Retina (tissue), 1 donor: ENCODE measurements at places on chromosomes 5 and 9.
A peak's percentile ranks its signal among the peaks of the same experiment; 100 is the strongest.

DNA sequence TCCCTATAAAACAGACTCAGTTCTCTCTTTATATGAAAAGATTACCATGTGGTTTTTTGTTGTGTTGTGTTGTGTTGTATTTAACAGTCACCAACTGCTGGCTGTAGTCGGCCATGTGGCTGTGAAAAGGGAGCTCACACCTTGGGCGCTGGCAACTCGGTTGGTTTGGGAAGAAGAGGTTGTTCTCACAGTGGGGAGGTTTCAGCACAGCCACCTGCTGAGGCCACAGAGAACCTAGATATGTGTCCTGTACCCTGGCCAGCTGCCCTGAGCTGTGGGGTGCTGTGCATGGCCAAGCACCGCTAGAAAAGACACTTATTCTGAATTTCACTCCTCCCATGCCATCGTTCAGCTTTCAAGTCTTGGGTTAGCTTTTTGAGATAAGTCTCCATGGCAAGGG, 58.8 kb downstream of the SYK start:
- no peak for DNase-seq

DNA sequence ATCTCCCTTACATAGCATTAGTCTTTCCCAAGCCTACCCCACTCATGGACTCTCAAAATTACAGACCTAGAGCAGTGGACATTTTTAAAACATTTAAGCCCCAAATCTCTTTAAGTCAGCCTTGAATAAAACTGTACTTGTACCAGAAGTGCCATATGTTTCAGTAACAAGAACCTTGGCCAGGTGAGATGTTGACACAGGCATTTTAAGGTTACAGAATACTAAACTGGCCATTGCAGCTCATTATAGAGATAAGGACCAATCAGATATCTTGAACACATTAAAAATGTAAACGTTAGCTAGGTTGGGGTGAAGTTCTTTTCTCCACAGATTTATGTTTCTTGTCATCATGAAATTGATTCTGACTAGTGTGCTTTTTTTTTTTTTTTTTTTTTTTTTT, 103.8 kb upstream of the MIER3 start:
- DNase-seq: no peak

DNA sequence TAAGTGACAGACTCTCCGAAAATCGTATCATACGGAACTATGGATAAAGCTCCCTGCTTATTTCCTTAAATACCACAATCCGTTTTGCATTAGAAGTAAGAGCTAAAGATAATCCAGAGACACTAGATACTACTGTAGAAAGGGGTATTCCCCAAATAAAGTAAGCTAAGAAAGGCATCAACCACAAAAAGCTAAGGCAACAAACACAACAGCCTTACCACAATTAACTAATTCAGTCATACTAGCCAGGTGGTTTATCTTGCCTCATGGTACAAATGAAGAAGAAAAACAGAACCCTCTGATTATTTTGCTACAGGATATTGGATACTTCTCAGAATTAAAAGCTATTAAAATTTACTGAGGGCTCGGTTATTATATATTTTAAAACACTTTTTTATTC, 14.1 kb downstream of the ERP44 start:
- DNase-seq: no peak

- DNase-seq: peak; percentile 74
Measured at GRCh38 chr5:53480416-53481158, at the start of gene FST. FST (plus strand) TSS chr5:53480629; CDS start chr5:53480792, 163 bp downstream.

- DNase-seq: peak; percentile 43
Measured at GRCh38 chr5:127280491-127281220, 9.9 kb upstream of the MEGF10 start.

GRCh38 chr5:74685979-74686631, 1.1 kb downstream of the HEXB start:
- DNase-seq: peak; percentile 26

GRCh38 chr5:137306903-137307302, 192.2 kb downstream of the SPOCK1 start:
- no peak for DNase-seq

DNA sequence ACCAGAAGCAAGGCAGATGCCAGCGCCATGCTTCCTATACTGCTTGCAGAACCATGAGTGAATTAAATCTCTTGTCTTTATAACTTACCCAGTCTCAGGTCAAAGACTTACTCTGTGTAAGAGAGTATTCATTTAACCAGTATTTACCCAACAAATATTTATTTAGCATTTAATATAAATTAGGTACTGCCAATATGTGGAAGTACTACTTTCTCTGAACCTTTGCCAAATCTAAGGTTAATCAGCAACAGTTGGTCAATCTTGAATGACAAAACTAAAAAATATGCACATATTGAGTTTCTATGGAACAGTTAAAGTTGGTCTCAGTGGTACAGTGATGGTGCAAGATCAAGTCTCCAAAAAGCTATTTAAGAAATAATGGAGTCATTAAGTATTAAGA, 155.9 kb upstream of the CCNG1 start:
- DNase-seq: no peak

GRCh38 chr9:136926154-136926704, 18.3 kb downstream of the FBXW5 start:
- no peak for DNase-seq

DNA sequence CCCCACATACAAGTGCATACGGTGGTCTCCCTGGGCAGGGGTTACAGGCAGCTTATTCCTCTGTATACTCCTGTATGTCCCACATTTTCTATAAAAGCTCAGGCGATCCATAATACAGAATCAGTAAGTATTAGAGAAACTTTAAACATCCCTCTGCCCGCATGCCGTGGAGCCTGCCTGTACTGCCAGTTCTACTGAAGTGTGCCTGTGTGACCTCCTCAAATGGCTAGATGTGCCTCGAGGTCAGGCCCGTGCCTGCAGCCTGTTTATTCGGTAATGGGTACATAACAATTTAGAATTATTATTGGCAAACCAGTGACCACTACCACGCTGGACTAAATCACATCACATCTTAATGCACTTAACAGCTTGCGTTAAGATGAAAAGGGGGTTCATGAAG, 190.8 kb downstream of the FANCC start:
- DNase-seq: no peak

DNA sequence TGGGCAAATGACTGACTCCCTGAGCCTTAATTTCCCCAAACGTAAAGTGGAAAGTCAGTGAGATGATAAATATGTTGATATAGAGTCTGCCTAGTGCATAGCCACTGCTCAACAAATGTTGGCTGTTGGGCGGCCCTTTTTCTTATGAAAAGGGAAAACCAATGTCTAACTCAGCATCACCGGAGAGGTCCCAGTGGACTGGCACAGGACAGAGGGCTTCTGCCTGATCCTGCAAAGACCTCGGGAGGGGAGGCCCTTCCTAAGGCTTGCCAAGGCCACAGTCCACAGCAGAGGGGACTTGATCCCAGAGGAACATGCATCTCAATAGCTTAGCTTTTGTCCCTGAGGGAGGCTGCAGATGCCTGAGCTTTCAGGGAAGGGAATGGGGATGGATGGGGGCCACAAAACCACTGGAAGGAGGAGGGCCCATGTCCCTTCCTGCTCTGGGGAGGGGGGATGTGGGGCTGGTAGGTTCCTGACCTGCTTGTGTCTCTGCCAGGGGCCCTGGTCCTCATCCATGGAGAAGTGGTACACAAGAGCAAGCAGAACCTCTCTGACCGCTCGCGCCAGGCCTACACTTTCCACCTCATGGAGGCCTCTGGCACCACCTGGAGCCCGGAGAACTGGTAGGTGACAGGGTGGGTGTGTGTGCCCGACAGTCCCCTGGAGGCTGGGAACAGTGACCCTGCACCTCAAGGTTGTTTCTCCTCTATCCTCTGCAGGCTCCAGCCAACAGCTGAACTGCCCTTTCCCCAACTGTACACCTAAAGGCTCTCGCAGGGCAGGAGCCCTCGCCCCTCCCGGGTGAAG, 6.3 kb downstream of the DOLK start:
- no peak for DNase-seq

DNA sequence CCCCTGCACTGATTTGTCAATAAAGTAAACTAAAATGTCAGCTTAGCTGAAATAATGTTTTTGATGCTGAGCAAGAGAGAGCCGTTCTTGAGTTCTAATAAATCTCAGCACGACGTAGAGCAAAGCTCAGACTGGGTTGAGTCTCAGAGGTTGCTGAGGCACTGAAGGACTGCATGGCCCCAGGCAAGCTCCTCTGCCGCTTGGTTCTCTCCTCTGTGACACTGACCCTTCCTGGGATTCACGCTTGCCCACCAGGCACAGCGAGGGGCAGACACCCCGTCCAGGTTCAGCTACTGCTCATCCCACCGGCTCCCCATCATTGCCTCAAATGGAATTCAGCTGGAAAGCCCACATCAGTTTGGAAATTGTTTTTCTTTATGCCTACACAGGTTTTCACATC, 129.8 kb downstream of the IRX2 start:
- DNase-seq: no peak

- peak; percentile 32 for DNase-seq
Measured at GRCh38 chr9:131395157-131396098, 1.5 kb downstream of the PRRC2B start.

- no peak for DNase-seq
Measured at GRCh38 chr9:108434502-108434901, 421.3 kb downstream of the ACTL7B start.

DNA sequence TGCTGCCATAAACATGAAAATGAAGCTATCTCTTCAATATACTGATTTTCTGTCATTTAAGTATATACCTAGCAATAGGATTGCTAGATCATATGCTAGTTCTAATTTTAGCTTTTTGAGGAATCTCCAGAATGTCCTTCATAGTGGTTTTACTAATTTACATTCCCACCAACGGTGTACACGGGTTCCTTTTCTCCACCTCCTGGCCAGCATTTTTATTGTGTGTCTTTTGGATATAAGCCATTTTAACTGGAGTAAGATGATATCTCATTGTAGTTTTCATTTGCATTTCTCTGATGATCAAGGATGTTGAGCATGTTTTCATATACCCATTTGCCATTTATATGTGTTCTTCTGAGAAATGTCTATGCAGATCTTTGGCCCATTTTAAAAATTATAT, 446.5 kb downstream of the GABRG2 start:
- DNase-seq: no peak

GRCh38 chr5:133457439-133458355, 154.6 kb downstream of the FSTL4 start:
- DNase-seq: no peak

DNA sequence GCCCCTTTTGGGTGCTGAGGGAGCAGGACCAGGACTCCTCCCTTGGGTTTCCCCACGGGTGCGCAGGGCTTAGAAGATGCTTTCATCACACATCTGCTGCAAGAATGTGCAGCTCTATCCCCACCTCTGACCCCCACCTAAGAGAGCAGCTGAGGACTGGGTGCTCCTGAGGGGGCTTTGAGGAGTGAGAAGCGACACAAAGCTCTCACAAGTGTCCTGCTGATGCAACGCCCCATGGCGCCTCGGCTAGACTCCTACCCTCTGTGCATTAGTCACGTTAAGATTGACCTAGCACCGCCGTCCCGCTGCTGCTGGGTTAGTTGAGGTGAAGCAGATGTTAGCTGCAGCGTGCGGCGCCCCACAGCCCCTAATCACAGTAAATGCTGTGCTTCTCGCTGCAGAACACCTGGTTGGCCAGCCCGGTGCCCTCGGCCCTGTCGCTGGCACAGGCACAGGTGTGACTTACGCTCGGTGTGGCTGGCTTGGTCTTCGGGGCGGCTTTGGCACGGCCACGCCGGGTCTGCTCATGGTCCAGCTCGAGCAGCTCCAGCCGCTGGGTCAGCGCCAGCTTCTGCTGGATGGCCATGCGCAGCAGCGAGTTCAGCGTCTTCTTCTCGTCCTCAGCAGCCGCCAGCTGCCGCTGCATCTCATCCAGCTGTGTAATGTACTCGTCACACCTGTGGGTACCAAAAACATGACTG, 45.0 kb upstream of the IPPK start:
- DNase-seq: no peak

DNA sequence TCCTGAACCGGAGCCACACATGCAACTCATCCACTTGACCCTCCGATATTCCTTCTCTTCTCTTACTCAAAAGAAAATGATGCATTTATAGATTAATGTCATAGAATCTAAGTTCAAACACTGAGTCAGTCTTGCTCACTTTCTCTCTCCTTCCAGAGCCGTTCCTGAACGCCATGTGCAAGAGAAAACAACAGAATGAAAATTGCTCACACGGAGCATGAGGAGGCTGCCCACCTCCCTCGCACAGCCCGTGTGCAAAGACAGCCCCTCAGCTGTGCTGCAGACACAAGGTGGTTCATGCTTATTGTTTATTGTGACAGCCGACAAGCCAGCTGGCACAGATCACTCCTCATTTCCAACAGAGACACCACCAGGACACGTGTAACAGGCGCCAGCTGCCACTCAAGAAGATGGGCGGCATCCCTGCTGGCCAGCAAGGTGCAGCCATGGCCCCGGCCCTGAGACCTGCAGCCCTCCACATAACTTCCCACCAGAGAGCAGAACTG, 290.8 kb downstream of the GLIS3 start:
- DNase-seq: no peak

GRCh38 chr5:111076091-111076490, 4.6 kb downstream of the TSLP start:
- DNase-seq: no peak

DNA sequence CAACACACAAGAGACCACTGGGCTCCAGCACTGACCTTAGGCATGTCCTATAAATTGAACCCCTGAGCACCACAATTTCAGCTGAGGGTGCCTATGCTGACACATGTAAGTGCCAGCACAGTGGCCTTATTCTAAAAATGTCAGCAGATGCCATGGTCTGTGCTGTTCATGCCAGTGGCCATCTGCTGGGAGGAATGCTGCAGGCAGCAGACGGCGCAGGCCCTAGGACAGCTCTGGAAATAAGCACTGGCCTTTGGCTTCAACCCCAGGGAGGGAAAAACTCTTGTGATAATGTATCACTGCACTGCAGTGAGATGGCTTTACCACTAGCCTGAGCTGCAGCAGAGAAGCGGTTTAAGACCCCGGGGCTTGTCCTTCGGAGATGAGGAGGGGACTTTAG, 98.5 kb downstream of the SYK start:
- no peak for DNase-seq

DNA sequence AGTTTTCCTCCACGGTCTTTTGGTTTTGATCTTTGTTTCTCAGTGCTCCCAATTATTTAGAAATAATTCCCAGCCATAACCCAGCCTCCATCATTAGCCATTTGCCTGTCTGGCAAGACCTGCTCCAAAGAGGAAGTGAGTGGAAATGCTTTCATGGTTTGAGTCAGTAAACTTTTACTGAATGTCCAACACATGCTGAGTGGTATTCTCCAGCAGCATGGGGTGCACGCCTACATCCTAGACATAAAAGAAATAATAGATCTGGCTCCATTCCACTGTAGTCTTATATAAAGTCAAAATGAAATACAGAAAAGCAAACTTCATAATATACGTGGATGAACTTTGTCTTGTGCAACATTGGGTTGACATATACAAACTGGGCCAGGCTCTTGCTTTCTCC, 757.2 kb downstream of the TLE1 start:
- no peak for DNase-seq

DNA sequence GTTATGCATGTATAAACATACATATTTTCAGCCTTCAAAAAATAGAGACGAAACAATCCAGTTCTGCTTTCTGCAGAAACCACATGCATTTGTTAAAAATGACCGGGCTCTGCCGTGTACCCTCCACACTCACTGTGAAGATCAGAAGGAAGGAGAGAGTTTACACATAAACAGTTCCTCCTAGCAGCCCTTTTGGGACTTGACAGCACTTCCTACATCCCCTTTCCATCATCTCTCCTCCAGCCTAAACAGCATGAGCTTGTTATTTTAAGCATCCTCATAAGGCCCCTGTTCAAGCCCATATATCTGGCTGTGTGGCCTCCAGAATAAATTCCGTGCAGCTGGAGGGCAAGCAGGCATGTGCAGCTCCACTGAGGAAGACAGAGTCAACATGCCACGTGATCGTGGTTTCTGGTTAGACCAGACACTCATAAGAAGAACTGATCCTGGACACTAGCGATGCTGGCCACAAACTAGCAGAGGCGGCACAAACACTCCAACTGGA, 42.2 kb downstream of the NIPAL4 start:
- no peak for DNase-seq
